Aorta (tissue), 5 donors: ENCODE measurements at places on chromosomes 3 and 15. TPM values are rescaled to one million over a fixed set of nuclear protein-coding genes. Genes with fewer than 3 reads are reported as not detected.

GRCh38 chr15:59994888-59995557 is 9.1 kb upstream of the FOXB1 start:
- DNase-seq = no peak

DNA sequence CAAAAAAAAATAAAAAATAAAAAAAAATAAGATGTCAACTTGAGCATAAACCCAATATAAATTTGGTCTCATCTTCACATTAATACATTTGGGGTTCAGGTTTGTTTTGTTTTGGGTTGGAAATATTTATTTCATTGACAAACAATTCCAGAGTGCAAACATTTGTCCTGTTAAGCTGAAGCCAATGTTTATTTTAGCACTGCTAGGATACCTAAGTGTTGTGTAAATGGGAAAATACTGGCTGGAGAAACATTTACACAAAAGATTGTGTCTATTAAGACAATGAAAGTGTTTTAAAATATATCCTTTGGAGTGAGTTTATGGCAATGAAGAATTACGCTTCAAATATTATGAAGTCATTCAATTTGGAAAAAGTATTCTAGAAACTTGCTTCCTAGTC is 91.1 kb downstream of the MEIS2 start:
- no peak for DNase-seq

DNA sequence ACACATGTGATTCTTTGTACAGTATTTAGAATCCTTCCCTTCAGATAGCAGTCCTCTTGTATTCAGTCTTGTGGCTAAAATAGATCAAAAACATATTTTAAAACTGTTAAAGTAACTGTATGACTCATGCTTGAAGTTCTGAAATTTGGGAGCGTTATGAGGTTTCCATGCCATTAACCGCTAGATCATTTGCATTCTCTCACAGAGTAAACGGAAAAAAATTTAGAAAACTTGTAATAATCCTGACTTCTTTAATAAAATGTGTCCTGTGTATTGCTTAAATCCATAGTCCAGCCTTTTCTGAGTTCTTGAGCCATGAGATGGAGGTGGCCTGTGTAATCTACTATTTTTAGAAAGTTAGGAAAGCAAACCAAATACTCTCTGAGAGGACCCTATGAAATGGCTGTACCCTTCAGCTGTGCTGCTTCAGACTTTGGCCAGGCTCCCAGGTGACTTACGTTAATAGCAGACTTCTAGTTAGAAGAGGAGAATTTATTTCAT is 33.8 kb downstream of the MBNL1 start:
- DNase-seq = peak; percentile 81

GRCh38 chr15:39625451-39625850 is 44.6 kb downstream of the THBS1 start:
- no peak for DNase-seq

GRCh38 chr3:22704166-22704565 is 499.0 kb upstream of the UBE2E2 start:
- DNase-seq = no peak

DNA sequence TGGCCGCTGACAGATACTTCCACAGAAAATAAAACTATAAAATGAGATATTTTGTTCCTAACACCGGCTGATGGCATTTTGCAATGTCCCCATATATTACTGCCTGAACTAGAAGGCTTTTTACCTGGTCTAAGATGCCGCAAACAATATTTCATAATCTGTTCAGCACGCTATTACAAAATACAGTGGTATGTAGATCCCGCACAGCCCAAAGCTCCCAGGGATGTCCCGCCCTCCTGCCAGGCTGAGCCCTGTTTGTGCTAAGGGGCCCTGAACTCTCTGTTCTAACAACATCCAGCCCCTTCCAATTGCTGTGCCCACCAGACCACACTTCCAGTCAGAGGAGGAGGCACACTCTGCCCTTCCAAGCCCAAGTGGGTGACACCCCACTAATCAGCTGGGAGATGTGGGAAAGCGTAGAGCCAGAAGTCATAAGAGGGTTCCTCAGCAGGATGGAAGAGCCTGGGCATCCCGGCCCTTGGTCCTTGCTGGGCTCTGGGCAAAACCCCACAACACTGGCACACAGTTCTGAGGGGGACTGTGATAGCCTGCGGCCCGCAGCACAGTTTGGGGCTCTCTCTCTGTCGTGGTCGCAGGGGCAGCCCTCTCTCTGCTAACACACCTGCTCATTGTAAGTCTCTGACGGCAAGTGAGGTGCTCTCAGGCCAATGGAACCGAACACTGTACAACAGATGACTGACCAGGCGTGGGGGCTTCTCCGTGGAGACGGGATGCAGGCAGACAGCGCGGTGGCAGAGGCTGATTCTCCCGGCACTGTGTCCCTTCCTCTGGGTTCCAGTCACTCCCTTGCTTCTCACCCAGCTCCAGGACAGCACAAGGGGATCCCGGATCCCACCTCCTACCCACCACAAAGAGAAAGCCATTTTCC is 55.2 kb downstream of the PCSK6 start:
- no peak for DNase-seq

DNA sequence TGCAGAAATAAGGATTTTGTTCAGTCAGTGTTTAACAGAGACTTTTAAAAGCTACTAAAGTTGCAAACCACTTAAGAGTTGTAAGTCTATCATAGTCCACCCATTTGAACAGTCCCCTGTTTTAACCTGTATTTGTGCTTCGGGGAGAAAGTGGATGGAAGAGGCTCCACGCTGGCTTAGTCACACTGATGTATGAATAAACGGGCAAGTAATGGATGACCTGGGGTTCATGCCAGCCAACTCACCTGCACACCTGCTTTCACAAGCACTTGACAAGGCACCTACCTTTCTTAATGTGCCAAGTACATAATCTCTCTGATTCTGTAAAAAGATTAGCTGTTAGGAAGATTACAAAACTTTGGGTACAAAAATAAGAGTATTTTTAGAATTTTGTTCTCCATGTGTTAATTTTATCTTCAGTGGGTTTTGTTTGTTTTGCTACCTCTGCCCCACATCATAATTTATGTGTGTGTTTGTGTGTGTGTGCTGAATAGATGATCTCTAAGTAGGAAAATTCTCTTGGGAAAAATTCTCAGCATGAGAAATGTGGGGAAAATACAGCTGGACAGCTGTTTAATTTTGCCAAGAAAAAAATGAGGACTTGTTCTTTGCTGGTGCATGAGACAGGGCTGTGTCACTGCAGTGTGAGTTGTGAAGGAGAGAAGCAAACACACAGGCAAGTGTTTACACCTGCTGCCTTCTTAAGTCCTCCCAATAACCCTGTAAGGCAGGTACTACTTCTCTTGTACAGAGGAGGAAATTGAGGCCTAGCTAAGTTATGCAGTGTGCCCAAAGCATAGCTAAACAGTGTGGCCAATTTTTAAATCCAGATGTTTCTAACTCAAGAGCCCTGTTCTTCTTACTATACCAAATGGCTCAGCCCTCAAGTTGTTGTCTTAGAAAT is 181.2 kb upstream of the IL12A start:
- DNase-seq = no peak

- DNase-seq = no peak
These were observed 242.6 kb upstream of the RGMA start for GRCh38 chr15:93331545-93332167.

- DNase-seq = no peak
These were observed 23.1 kb upstream of the TRIM71 start for GRCh38 chr3:32794487-32795308.

DNA sequence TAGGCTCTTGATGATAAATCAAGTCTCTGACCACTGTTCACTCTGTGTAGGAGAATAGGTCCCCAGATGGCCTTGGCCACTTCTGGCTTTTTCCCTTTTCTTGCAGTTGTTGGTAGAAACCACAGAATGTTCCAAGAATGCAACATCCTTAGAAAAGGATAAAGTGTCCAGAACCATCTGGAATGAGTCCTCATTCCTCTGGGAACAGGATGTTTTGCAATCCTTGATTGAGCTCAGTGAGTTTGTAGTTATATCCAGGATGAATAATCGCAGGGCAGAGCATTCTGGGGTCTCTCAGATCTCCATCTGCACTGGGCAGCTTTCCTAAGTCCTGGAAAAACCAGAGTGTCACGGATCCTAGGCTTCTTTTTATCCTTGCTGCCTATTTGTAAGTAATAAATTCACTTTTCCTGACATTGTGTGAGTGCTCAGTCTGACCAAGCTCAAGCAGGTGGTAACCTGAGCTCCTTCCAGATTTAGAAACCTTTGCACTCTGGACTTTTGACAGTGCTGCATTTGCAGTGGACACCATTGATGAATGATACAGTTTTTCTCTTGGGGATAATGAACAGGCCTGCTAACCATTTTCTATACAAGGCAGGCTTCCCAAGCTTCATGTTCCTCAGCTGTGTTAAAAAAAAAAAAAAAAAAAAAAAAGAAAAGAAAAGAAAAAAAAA is 1028.6 kb downstream of the OTOL1 start:
- DNase-seq = no peak

DNA sequence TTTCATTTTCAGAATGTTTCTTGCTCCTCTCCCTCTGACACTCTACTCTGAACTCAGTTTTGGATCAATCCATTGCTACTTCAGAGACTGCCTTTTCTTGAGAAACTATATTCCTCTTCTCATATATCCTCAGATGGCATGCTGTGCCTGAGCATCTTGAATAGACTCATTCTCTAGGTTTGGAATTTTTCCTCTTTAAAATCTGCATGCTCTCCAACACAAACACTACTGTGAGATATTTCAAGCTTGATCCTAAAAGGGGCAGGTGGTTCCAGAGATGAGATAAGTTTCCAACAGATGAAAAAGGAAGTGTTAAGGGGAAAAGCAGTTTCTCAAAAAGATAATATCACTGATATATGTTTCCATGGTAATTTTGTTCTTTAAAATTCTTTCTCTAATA is 742.2 kb upstream of the EPHA6 start:
- no peak for DNase-seq

DNA sequence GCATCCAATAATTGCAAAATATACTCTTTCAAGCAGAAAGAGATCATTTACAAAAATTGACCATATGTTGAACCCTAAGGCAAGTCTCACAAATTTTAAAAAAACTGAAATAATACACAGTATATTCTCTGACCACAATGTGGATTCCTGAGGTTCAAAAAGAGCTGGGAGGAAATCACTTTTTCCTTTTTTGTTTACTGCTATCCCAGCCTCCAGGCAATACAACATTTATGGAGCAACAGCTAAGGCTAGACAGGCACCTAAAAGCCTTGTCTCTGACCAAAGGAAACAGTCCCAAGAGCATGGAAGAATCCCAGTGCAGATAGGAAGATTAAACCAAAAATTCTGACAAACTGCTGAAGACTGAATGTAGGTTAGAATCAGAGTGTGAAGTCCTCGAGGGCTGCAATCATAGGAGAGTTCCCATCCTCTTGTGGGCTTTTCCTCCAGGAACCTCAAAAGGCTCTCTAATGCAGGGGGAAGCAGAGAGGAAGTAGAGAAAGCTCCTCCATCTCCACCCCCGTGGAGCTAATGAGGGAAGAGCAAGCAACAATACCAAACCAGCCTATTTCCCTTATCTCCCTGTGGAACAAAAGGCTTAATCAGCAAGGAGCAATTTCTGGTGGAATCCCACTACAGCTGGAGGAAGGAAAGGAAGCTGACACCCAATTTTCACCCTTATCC is 57.0 kb downstream of the TMCC1 start:
- no peak for DNase-seq

CLSTN2 gene
- total RNA-seq = 20.6 TPM

BFSP2 gene
- total RNA-seq = not detected

TTLL13 gene
- not detected for total RNA-seq

CD96 gene
- 4.8 TPM for total RNA-seq

TRPM1 gene
- not detected for total RNA-seq

LRIG1 gene
- 115 TPM for total RNA-seq

TNK2 gene
- total RNA-seq = 81.3 TPM

GNAT1 gene
- not detected for total RNA-seq

GRAMD1C gene
- 2.7 TPM for total RNA-seq
